ENCODE measurements at places on chromosomes 4 and X.

- no peak for DNase-seq
Observed at GRCh38 chr4:184794470-184794869, 31.3 kb downstream of the ACSL1 start.

- DNase-seq: no peak
Observed at GRCh38 chr4:141348573-141348972, 127.9 kb downstream of the ZNF330 start.

DNA sequence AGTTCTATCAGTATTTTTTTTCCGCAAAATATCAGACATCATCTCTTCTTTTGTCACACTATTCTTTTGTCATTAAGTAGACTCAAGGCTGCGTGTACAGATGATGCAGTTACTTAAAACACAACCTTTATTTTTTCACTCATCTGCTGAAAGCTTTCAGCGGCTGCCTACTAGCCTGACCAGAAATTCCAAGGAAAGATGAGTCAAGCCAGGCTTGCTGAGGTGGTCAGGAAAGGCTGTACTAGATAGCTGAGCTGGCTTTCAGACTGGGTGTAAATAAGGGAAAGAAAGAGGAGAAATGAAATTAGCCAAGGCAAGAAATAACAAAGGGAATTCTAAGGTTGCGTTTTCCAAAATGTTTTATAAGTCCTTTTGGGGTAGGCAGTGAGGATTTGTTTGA lies 17.9 kb downstream of the STK26 start:
- no peak for DNase-seq

GRCh38 chr4:73021634-73022033 lies 47.9 kb downstream of the COX18 start:
- no peak for DNase-seq
